Activated CD4-positive, alpha-beta T cell treated with anti-CD3 and anti-CD28 coated beads, Interleukin-2, amount 50 U/mL, for 48 hours (primary cell): ENCODE measurements at places on chromosomes 13 and 19.

GRCh38 chr19:47973529-47973928, 18.4 kb downstream of the BSPH1 start:
- DNase-seq = no peak

DNA sequence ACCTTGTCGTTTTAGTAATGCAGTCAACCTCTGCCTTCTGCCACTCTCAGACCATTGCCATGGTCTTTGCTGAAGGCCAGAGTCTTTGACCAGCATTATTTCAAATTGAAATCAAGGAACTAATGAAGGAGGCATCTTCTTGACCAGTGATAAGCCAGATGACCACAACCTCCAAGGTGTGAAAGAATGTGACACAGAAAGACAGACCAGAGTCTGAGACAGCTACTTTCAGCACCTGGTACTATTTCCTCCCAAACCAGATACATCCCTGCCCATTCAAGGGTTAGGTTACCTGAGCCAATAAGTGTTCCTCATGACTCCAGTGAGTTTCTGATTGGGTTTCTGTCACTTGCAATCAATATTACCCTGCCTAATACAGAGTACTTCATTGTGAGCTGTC, 20.3 kb upstream of the RNASEH2B start:
- DNase-seq = no peak

GRCh38 chr13:31775148-31775547, 35.8 kb downstream of the RXFP2 start:
- DNase-seq = no peak

- no peak for DNase-seq
These were observed 270.5 kb downstream of the DIAPH3 start for GRCh38 chr13:59893266-59893665.

GRCh38 chr13:35833608-35834275, 297.4 kb downstream of the DCLK1 start:
- no peak for DNase-seq

DNA sequence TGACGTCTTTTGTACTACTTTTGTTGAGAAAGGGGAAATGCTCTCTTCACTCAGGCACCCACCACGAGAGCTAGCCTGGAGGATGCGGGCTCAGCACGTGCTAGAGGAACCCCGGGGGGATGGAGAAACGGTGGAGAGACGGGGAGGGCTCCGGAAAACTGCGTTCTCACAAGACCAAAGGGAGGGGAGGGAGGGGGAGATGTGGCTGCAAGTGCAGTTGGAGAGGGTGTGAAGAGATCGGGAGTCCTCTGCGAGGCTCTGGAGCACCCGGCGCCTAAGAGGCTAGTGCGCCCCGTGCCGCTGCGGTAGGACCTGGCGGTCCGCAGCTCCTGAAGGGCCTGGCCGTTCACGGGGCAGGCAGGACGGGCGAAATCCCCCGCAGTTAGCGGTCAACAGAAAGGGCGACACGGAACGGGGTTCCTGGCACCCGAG, 43.4 kb upstream of the XPO4 start:
- DNase-seq = no peak

DNA sequence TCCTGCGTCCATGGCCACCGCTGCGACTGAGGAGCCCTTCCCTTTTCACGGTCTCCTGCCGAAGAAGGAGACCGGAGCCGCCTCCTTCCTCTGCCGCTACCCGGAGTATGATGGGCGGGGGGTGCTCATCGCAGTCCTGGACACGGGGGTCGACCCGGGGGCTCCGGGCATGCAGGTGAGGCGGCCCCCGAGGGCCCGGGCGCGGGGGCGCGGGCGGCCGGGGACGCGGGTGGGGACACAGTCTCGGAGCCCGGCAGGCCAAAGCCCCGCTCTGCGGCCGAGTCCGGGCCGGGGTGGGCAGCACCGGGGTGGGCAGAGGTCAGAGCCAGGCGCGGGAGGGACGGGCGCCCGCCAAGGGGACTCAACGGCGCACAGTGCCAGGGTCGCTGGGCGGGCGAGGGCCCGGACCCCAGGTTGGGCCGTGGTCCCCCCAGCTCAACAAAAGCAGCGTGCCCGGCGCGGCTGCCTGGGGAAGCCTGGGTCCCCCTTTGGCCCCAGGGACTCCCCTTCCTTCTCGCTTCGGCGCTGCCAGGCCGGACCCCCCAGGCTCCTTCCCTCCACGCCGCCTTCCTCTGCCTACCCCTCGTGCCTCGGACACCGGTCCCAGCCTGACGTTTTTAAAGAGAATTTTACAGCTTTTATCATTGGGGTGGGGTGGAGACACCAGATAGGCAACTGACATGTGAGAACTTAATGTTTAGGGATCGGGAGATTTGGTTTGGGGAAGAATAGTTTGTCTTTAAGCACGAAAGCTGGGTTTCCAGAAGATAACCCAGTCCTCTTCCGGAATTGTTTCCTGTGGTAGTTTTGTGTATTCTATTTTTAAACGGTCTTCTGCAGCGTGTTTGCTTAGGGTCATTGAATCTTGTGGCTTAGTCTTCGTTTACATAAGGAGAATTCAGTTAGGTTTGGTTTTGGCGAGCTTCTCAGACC, 509 bp downstream of the TPP2 start:
- peak; percentile 29 for DNase-seq

DNA sequence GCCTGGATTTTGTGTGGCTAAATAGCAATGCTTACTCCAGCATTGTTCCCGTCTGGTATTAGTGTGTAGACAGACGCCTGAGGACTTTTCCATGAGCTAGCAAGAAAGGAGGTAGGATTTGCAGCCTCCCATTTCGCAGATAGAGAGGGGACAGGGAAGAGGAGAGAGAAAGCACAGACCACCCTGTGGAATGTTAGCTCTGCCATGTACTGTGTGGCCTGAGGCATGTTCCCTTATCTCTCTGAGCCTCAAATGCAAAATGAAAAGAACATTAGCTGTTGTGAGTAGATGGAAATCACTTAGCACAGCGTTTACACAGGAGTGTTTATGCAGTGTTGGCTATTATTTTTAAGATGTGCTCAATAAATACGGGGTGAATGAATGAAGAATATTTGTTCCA, 45.5 kb downstream of the OLFM4 start:
- DNase-seq = no peak

GRCh38 chr13:57437587-57437986, 194.0 kb upstream of the PCDH17 start:
- DNase-seq = no peak

DNA sequence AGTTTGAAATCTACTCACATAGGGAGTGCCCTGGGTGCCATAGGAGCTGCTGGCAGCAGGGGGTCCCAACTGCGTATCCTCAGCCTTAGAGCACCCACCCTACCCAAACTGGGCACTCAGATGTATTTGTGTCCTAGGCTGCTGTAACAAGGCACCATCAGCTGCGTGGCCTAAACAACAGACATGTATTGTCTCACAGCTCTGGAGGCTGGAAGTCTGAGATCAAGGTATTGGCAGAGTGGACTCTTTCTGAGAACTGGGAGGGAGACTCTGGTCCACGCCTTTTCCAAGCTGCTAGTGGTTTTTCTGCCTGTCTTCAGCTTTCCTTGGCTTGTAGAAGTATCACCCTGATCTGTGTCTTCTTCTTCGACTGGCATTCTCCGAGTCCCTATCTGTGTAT, 83.6 kb downstream of the FGF14 start:
- no peak for DNase-seq
